Activated naive CD8-positive, alpha-beta T cell treated with anti-CD3 and anti-CD28 coated beads, Interleukin-2, amount 50 U/mL, for 24 hours (primary cell): ENCODE measurements at places on chromosomes 12 and 14.

- H3K4me1 ChIP-seq: no peaks in the 10 kb centered on the region
- H3K4me3 ChIP-seq: no peak overlapping the region
- H3K36me3 ChIP-seq: no peaks in the 10 kb centered on the region
- peaks cover 13% of the 10 kb centered on the region for H3K27me3 ChIP-seq
- DNase-seq: no peak
- no peak overlapping the region for H3K27ac ChIP-seq
These were observed 101.2 kb upstream of the STXBP6 start for GRCh38 chr14:25150934-25151790.

GRCh38 chr12:113899561-113900471 is 66.3 kb downstream of the RBM19 start:
- H3K27me3 ChIP-seq: no peaks in the 10 kb centered on the region
- no peaks in the 10 kb centered on the region for H3K4me1 ChIP-seq
- H3K4me3 ChIP-seq: no peak overlapping the region
- no peak for DNase-seq

DNA sequence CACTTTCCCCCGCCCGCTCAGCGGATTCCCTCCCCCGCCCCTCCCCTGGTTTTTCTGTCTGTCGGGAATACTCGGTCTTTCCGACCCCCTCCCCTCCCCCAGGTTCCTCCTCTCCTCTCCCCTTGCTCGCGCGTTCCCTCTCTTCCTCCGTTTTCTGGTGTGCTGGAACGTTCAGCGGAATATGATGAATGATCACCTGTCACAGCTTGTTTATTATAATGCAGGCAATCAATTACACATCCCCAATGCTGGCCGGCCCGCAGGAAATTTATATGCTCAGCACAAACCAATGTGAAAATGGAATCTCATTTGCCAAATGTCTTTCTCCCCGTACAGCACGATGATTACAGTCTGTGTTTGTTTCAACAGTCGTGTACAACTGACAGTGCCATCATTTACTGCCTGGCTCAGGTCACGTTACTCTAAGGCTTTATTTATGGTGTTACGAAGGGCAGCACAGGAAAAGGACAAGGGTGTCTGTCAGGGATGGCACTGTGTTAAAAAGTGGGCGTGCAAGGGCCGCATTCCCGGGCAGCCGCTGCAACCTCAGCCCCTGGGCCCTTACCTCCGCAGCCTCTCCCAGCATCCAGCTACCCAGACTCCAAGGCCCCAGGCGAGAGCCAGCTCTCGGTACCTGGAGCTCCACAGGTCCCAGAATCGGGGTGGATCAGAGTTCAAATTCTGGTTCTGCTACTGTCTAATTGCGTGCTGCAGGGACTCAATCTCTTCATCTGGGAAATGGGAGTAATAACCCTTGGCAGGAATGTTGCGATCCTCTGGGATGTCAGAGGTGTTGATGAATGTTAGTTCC is 24.7 kb upstream of the MAP1LC3B2 start:
- H3K4me1 ChIP-seq: peaks cover 53% of the 10 kb centered on the region
- H3K36me3 ChIP-seq: no peaks in the 10 kb centered on the region
- H3K4me3 ChIP-seq: peak overlapping the region; percentile 76

DNA sequence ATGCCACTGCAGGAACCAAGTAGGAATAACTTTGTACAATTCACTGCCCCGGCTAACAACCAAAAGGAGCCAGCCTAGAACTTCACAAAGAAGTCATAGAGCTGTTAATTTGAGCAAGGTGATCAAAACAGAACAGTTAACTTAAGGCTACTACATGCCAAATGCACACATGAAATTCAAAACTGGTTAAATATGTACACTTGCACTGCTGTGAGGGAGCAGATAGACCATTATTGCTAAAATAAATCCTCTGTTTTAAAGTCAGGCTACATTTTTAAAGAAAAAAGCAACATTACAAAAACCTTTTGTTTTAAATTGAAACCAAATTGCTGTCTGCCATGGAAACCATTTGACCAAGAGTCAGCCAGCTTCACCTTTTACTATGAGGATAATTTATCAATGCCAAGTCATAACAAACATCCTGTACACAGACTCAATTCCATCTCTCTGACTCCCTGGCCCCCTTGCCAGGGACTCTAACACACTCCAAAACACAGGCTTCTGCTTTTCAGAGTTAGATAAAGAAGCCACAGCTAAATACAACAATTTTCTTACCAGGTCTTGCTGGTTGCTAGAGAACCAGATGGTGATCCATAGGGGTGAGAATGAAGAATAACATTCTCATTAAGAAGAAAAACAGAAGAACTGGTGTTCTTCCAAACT is 84.0 kb downstream of the LRP6 start:
- H3K36me3 ChIP-seq: peaks cover 3% of the 10 kb centered on the region
- no peak overlapping the region for H3K27ac ChIP-seq
- no peaks in the 10 kb centered on the region for H3K4me1 ChIP-seq
- no peak for DNase-seq
- H3K4me3 ChIP-seq: no peak overlapping the region

GRCh38 chr12:80469681-80470080 is 25.6 kb downstream of the PTPRQ start:
- no peak overlapping the region for H3K4me3 ChIP-seq
- no peak for DNase-seq
- H3K4me1 ChIP-seq: no peaks in the 10 kb centered on the region
- H3K36me3 ChIP-seq: no peaks in the 10 kb centered on the region

- no peaks in the 10 kb centered on the region for H3K36me3 ChIP-seq
- no peak overlapping the region for H3K4me3 ChIP-seq
- no peak for DNase-seq
- H3K27me3 ChIP-seq: peaks cover 3% of the 10 kb centered on the region
- peaks cover 21% of the 10 kb centered on the region for H3K4me1 ChIP-seq
- no peak overlapping the region for H3K27ac ChIP-seq
These were observed 5.5 kb downstream of the ASIC1 start for GRCh38 chr12:50062728-50063460.

DNA sequence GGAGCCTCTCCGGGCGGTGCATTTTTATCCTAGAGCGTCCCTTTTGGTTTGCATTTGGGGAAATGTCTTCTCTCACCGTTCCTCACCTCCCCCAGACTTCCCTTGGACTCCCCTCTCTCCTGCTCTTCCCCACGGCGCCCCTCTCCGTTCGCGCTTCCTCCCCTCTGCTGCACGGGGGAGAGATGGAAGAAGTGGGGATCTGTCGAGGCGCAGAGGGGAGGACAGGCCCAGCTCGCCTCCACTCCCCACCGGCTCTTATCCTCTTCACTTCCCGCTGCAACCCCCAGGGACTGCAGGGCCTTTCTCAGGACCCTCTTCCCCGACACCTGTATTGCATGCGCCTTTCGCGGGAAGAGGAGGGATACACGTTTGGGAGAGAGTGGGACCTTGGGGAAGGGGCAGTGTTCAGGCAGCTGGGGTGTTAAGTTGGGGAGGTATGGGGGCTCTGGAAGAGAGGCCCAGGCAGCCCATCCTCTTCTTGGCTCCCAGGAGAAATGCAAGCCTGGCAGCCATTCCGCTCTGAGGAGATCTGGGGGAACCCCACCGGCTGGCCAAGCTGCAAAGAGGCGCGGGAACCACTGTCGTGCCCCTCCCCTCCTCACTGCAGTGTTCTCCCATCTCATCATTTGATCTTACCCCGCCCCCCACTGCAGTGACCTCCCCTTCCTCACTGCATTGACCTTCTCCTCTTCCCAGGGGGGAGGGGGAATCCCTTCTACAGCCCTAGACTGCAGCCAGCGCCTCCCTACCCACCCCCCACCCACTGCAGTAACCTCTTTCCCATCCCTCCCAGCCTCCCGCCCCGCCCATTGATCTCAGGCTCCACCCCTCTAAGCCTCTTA is 788 bp downstream of the ENO2 start:
- peaks cover 34% of the 10 kb centered on the region for H3K4me1 ChIP-seq
- H3K4me3 ChIP-seq: peak overlapping the region; percentile 93
- DNase-seq: no peak
- H3K27me3 ChIP-seq: peaks cover 2% of the 10 kb centered on the region

- H3K27ac ChIP-seq: no peak overlapping the region
- H3K27me3 ChIP-seq: no peaks in the 10 kb centered on the region
- H3K4me3 ChIP-seq: no peak overlapping the region
These were observed 151.0 kb downstream of the SLC38A4 start for GRCh38 chr12:46674800-46675199.

DNA sequence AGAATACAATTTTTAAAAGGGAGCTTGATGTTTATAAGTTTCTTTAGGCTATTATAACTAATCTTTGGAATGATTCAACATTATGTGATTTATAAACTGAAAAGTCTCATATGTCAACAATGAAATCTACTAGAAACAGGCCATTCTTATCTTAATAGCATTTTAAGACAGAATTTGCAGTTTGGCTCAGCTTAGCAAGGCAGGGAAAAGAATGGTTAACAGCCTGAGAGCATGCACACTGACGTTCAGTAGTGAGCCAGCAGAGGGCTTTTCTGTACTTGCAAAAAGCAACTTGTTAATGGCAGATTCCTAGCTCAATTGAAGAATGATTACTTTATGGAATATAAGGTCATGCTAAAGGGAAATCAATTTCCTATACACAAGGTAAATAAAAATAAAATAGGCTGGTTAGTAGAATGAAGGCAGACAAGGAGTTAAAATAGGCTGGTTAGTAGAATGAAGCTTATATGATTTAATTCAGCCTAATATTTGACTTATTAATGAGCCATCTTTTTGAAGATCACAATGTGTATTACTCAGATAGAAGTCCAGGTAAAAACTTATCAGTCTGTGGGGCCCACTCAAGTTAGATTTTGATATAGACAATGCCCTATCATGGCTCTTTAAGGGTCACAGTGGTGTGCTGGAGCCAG is 95.9 kb downstream of the OTOGL start:
- H3K27me3 ChIP-seq: peaks cover 6% of the 10 kb centered on the region
- no peak overlapping the region for H3K27ac ChIP-seq
- H3K36me3 ChIP-seq: no peaks in the 10 kb centered on the region
- DNase-seq: no peak
- no peaks in the 10 kb centered on the region for H3K4me1 ChIP-seq

- H3K4me3 ChIP-seq: no peak overlapping the region
- no peak for DNase-seq
- H3K36me3 ChIP-seq: no peaks in the 10 kb centered on the region
- H3K27me3 ChIP-seq: peaks cover 15% of the 10 kb centered on the region
- H3K27ac ChIP-seq: no peak overlapping the region
These were observed 2.5 kb downstream of the LTBR start for GRCh38 chr12:6386491-6386890.

DNA sequence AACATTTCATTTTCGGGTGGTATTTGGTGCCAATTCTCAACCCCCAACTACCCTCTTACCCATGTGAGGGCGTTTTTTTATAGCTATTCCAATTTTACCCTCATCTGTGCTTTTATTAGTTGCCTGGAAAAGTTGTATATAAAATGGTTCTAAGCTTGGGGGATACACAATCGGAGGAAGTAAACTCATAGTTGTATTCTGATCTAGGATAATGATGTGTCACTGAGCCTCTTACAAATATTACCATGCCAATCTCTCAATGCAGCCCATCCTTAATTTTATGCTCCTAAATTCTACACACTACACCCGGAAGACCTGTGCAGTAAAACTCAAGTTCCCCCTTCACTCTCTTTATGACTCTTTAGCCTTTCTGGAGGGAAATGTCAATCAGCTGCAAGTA is 1206.5 kb upstream of the FLRT2 start:
- no peaks in the 10 kb centered on the region for H3K36me3 ChIP-seq
- H3K27ac ChIP-seq: no peak overlapping the region
- DNase-seq: no peak
- no peak overlapping the region for H3K4me3 ChIP-seq
- H3K4me1 ChIP-seq: no peaks in the 10 kb centered on the region

- peak within 1 kb of the TSS; percentile 30 for H3K4me3 ChIP-seq
- H3K36me3 ChIP-seq: no peaks in the 10 kb centered on the region
- DNase-seq: peak; percentile 38
- H3K27ac ChIP-seq: no peak within 1 kb of the TSS
- peaks cover 6% of the 10 kb centered on the region for H3K4me1 ChIP-seq
- peaks cover 20% of the 10 kb centered on the region for H3K27me3 ChIP-seq
These were observed at the start of gene LTBR for GRCh38 chr12:6383572-6384498. LTBR (plus strand) TSS chr12:6384162; CDS start chr12:6384359, 197 bp downstream.

DNA sequence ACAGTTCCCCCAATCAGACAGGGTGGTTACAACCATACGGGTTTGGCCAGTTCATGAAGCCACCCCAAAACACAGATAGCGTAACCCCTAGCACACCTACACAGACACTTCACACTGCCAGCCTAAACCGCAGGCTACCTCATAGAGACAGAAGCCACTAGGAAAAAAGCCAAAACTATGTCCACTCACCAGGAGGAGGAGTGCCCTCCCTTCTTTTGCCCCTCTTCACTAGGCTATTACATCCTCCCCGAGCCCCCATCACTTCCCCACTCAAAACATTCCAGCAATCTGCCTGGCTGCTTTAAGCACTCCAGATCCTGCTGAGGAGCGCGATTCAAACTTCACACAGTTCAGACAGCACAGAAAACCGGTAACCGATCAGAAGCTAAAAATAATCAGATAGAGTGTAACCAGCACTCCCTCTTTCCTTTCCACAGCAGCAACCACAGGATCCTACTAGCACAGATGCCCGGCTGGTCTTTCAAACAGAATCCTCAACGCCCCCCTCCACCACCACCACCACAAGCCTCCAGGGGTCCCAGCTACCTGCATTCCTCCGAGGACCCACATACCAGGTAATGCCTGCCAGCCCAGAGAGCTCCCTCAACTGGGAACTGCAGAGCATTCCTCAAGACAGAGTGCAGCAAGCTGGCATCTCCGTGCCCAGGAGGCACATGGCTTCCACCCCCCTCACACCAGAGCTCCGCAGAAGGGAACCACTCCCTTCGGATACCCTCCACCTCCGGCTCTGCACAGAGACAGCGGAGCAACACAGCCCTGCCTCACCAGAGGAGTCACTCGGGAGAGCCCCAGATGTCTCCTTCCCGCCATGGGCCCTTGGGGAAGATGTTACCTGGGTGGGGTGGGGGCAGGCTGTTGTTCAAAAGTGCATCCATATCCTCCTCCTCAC is 1.5 kb downstream of the CHD4 start:
- no peaks in the 10 kb centered on the region for H3K27me3 ChIP-seq
- H3K36me3 ChIP-seq: peaks cover 47% of the 10 kb centered on the region
- no peak for DNase-seq

DNA sequence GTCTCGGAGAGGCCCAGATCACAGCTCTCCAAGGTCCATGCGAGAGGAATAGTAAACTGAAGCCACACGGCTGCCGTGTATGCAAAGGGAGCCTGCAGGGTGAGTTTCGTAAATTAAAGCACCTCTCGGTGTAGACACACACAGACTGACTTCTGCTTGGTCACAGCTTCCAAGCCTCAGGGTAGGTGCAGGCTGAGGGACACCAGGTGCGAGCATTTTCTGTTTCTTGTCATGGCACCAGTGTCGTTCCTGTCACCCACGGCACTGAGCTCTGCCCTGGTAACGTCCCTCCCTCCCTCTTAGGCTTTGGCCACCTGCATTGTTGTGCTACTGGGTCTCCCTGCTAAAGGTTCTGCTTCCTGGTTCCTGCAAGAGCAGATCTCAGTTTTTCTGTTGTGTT is 76.2 kb upstream of the DYNC1H1 start:
- no peak overlapping the region for H3K4me3 ChIP-seq
- H3K36me3 ChIP-seq: peaks cover 28% of the 10 kb centered on the region
- DNase-seq: no peak

GRCh38 chr12:116441292-116441691 is 117.9 kb upstream of the MAP1LC3B2 start:
- H3K4me1 ChIP-seq: peaks cover 10% of the 10 kb centered on the region
- H3K27ac ChIP-seq: no peak overlapping the region
- H3K4me3 ChIP-seq: no peak overlapping the region
- peaks cover 2% of the 10 kb centered on the region for H3K27me3 ChIP-seq
